ENCODE measurements at places on chromosomes 1 and 21.

DNA sequence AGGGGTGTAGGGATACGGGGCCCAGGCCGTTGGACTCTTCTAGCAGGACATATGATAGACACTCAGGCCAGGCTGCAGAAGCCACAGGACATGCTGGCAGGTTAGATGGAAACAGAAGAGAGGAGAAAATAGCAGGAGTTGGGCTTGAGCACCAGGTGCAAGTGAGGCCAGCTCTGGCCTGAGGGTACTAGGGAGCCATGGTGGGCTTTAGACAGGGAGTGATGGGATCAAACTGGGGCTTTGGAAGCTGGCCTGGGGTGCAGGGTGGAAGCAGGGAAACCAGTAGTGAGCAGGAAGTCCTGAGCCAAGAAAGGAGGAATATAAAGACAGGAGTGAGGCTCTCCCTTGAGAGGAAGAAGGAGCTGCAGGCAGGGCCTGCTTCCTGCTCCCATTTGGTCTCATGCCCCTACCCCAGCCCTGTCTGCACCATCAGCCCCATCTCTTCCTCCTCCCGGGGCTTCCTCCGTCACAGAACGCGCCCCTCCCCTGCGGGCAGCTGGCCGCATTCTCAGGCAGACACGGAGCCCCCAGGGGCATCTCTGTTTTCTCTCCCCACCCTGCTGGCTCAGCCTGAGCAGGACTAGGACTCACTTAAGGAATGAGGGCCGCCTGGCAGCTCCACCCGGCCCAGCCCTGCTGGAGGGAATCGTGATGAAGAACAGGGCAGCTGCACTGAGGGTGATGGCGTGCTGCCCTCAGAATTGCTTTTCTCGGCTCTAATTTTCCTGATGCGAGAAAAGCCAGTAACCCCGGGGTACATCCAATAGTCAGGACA, 165.5 kb upstream of the TMEM51 start:
- DNase-seq, result no peak

DNA sequence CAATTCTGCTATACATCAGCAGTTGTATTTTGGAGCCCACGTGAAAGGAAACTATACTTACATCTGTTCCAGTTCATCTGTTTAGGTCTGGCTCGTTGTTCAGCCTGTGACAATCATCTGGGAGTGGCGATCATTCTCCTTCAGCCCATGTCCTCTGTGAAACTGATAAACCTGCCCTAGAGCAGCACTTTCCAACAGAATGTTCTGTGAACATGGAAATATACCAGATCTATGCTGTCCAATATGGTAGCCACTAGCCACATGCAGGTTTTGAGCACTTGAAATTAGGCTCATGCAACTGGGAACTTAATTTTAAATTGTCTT, 24.5 kb upstream of the COQ8A start:
- DNase-seq, result no peak

DNA sequence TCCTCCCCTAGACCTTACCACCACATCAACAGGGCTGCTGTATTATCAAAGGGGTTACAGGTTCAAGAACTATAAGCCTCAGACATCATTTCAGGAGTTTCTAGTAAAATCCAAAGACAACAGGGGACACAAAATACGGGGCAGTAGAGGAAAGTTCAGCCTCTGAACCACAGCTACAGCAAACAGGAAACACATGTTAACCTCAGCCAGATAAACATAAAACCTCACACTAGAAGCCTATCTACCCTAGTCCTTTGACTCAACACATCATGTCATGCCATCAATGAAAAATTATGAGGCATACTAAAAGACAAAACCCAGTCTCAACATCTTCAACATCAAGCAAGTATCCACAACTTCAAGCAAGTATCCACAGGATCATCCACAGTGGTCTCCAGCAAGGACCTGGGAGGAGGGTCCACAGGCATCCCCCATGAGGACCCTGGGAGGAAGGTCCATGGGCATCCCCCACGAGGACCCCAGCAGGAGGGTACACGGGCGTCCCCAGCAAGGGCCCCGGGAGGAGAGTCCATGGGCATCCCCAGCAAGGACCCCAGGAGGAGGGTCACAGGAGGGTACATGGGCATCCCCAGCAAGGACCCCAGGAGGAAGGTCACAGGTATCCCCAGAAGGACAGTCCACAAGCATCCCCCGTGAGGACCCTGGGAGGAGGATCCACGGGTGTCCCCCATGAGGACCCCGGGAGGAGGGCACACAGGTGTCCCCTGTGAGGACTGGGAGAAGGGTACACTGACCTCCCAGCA, 440.0 kb downstream of the MATN1 start:
- DNase-seq, result no peak

DNA sequence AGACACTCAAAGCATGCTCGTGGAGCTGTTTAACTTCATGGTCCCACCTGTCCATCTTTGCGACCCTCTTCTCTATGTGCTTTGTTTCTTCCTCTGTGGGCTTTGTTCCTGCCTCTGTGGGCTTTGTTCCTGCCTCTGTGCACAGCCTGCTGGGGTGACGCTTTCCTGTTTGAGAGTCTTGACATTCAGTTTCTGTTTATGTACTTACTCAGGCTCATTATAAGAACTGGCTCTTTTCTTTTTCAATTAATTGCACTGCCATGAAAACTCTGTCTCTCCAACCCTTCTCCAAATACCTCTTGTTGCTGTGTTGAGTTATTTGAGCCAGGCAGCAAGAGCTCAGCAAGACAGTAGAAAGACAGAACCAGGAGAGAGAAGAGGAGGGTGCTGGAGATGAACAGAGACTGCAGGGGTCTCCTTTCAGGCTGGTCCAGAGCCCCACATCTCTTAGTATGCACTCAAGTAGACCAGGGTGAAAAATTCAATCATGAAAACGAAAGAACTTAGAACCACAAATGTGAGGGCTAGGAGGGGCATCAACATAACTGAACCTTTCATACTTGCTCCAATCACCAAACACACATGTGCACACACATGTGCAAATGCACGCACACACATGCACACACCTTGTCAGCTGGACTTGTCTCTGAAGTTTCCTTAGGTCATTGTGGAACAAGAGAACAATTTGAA, 88.3 kb upstream of the SGIP1 start:
- no peak for DNase-seq

GRCh38 chr1:84245563-84245962, 55.9 kb upstream of the SAMD13 start:
- DNase-seq, result no peak

- no peak for DNase-seq
Observed at GRCh38 chr1:30257322-30257721, 466.1 kb downstream of the MATN1 start.

DNA sequence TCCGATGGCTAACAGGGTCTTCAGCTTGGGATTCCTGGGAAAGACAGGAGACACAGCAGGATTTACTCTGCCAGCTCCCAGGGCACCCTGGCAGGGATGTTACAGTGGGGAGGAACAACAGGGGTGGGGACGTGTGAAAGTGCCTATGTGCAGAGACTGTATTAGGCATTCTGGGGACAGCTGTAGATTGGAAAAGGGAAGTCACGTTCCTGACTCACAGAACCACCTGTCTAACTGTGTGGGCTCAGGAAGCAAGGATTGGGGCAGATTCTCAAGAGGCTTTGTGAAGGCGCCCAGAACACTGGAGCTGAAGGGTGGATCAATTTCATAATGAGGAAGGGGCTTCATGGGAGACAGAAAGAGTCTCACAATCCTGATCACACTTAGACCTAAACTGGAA, 4.4 kb downstream of the CHIT1 start:
- no peak for DNase-seq

DNA sequence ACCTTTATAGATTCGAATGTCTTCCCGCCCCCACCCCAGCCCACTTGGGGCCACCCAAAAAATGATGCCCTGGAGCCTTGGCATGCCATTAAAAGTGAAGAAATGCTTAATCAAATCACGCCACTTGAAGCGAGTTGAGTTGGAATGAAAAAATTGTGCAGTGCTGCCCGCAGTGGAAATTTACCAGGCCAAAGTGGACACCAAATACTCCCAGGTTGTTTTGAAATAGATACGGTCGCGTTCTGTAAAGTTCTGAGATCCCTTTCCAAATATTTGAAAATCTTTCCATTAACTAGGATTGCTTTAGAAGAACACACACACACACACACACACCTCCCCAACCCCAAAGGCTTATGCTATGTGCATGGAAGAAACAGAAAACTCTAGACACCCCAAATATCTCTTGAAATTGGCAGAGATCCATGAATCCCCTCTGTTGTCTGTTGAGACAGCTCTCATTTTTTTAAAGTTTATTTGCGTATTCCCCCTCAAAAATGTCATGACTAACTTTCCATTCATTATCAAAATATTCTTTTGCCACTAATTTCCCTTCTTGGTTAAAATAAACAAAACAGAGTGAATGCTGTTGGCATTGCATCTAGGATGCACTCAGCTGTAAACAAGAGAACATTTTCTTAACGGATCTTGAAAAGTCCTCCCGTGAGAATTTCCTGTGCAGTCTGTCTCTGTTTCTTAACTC, 142.3 kb upstream of the KCNE2 start:
- no peak for DNase-seq

DNA sequence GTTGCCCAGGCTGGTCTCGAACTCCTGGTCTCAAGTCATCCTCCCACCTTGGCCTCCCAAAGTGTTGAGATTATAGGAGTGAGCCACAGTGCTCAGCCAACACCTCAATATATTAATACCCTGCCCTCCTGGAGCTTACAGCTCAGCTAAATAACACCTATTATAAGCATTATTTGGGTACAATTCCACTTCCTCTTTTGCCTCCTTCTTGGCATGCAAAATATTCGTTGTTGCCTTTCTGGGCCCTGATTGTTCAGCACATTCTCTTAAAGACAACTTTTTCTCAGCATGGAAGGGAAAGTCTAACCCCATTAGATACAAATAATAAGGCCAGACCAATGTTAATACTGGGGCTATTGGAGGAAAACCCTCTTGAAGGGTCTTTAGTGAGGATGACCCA, 2.8 kb downstream of the PAQR7 start:
- no peak for DNase-seq

DNA sequence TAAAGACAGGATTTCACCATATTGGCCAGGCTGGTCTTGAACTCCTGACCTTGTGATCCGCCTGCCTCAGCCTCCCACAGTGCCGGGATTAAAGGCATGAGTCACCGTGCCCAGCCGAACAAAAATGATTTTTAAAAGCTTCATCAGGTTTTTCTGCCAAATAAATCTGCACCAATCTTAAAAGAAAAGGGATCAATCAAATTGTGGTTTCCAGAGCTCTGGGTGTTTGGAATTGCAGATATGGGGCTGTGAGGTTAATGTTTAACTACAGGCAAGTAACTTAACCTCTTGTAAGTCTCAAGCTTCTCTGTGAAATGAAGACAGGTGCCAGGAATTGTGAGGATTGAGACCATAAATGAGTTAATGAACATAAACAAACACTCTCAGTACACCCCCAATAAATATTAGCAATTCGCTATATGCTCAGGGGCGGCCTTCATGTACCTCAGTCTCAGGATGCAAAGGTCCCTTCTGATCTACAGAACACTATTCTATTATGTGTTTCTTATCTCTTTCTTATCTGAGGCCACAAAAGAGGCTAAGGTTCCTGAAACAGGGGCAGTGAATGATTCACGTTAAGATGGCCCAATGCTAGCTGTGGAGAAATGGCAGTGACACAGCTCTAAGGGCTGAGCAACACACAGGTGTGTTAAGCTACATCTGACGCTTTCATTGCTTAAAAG, 7.1 kb upstream of the GNPAT start:
- DNase-seq, result no peak

GRCh38 chr21:26850116-26850643, 5.0 kb upstream of the ADAMTS1 start:
- DNase-seq, result peak; percentile 70

DNA sequence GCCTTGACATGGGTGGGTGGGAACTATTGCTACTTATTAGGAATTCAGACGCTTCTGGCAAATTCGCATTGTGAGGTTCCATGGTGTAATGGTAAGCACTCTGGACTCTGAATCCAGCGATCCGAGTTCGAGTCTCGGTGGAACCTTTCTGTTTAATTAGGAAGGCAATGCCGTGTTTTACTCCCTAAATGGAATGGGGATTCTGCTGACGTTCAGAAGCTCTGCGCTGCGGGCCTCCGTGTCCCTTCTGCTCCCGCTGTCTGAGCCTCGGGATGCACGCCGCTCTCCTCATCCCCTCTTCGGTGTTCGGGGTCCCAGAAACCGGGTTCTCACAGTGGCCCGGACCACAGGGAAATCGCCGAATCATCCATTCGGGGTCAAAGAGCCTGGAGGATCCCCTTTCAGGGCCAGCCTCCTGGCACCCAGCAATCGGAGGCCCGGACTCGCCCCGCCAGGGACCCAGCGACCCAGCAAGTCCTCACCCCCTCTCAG, 280.3 kb downstream of the FAM72C start:
- peak; percentile 69 for DNase-seq

DNA sequence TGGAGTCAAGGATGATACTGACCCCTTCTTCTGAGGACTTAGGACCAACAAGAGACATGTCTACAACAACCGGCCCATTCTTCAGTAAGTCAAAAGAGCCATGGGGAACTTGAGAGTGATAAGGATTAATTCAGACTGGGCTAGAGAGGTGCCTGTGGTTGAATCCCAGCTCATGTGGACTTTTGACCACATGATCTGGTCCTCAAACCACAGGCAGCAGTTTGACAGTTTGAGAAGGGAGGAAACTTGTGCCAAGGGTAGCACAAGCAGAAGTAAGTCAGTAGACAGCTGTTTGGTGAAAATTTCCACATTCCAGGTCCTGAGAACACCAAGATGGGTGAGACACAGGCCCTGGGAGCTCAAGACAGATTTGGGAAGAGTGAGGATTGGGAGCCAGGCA, 19.8 kb downstream of the SH3BP5L start:
- DNase-seq, result peak; percentile 21

DNA sequence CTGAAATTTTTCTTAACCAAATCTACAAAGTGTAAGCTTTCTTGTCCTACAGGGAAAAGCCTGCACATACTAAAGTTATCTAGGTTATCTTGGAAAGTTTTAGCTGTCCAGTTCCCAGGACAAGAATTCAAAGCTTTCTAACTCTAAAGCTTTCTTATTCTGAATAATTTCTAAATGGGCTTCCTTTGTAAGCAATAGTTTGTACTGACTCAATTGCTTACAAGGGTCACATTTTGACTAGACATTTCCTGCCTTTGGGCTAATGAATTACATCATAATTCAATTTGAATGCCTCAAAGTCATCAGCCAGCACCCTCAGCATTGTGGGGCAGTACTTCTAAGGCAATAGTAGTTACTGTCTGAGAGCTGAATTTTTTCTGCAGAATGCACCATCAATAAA, 223.0 kb downstream of the LTN1 start:
- no peak for DNase-seq

GRCh38 chr1:207972337-207972736, 61.4 kb upstream of the CD34 start:
- DNase-seq, result no peak

- DNase-seq, result no peak
Observed at GRCh38 chr1:1132956-1133750, 17.3 kb upstream of the C1orf159 start.

All from ELR (cell line).